Adrenal gland (tissue), 19 donors: ENCODE measurements at places on chromosomes 1 and 21. TPM values are rescaled to one million over a fixed set of nuclear protein-coding genes. Genes with fewer than 3 reads are reported as not detected.

GRCh38 chr1:158644449-158644848, 39.4 kb downstream of the OR10Z1 start:
- H3K4me1 ChIP-seq, result no peaks in the 10 kb centered on the region
- no peak for DNase-seq
- H3K27me3 ChIP-seq, result no peaks in the 10 kb centered on the region
- no peaks in the 10 kb centered on the region for H3K36me3 ChIP-seq

DNA sequence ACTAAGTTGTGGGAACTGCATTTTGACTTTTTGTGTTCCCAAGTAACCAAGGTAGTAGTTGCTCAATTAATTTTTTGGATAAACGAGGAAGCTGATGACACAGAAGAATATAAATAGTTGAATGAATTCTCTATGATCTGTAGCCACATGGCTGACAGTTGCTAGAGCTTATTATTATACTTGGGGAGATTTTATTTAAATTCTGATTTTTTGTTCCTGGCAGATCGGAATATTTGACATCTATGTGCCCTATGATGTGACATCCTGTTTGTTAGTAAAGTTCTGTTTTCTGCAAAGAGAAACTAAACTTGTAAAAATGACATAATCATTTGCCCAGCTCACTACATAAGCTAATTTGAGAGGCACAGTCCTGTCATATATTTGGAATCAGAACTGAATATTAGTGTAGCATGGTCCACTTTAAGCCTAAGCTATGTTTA, 9.7 kb upstream of the LYST start:
- H3K27me3 ChIP-seq, result no peaks in the 10 kb centered on the region
- H3K36me3 ChIP-seq, result no peaks in the 10 kb centered on the region
- no peak for DNase-seq
- H3K27ac ChIP-seq, result no peak overlapping the region

- no peak for DNase-seq
- no peaks in the 10 kb centered on the region for H3K27me3 ChIP-seq
- no peaks in the 10 kb centered on the region for H3K4me1 ChIP-seq
- H3K27ac ChIP-seq, result no peak overlapping the region
These were observed 87.4 kb upstream of the IGSF21 start for GRCh38 chr1:18020021-18020817.

DNA sequence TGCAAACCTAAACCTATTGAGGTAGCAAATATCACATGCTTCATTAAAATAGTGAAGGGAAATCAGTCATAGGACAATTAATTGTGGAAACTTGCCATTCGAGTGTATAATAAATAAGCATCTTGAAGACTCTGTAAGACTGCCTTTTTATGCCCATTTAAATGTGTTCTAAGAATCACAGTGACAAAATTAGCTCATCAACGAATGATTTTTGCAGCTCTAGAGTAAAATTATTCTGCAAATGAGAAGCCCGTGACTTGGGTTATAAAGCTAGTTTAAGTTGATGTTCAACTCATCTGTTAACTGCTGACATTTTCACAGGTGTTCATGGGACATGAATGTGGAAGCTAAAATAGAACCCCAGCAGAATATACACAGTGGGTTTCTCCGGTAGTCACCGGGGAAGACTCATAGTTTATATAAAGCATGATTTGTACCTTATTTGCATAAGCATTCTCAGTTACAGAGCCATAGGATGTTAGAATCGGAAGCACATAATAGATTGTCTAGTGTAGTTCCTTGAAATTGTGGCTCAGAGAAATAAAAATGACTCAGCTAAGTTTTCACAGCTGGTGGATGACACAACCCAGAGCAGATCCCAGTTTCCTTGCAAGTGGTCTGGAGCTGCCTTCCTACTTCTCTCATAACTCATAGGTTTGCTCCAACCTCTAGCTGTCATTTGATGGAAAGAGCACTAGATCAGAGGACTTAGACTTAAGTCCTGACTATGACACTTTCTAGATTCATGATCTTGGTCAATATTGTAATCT, 107.3 kb downstream of the UCHL5 start:
- H3K27me3 ChIP-seq, result no peaks in the 10 kb centered on the region
- no peak overlapping the region for H3K4me3 ChIP-seq
- no peaks in the 10 kb centered on the region for H3K36me3 ChIP-seq
- H3K27ac ChIP-seq, result no peak overlapping the region
- no peaks in the 10 kb centered on the region for H3K4me1 ChIP-seq
- peak; percentile 24 for DNase-seq

- H3K27ac ChIP-seq, result no peak overlapping the region
- no peaks in the 10 kb centered on the region for H3K36me3 ChIP-seq
- H3K4me3 ChIP-seq, result no peak overlapping the region
- H3K4me1 ChIP-seq, result no peaks in the 10 kb centered on the region
- DNase-seq, result no peak
These were observed 8.6 kb downstream of the CHODL start for GRCh38 chr21:18253221-18253620.

DNA sequence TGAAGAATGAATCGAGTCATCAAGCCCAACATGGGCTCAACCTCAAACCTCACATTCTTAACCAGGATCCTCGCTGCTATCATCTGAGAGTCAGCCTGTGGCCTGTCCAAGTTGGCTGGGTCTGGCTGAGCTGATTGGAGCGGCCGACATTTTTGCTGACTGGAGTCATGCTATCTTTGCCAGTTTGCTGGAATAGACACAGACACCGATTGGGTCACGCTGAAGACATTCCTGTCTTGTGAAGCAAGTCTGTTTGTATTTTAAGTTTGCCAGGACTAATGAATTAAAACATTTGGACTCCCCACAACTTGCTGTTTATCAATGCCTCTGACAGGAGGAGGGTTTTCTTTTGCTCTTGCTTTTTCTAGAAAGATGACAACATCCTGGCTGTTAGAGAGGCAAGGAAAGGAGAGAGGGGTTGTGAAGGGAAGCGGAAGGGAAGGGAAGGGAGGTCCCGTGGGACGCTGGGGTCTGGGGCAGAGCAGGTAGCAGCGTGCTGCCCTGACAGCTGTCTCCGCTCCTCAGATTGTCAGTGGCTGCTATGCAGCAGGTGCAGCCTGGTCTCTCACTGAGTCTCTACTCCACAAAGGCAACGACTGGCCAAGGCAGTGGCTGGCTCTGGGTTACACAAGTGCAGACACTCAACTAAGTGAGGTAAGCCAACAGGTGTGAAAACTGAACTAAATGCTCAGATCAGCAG, at the start of gene MAP3K7CL:
MAP3K7CL (plus strand) TSS at position 375 of the 700 bp plus-strand sequence. CDS start 2,701 bp downstream, outside the sequence.
- H3K4me3 ChIP-seq, result no peak within 1 kb of the TSS
- H3K27me3 ChIP-seq, result no peaks in the 10 kb centered on the region
- H3K36me3 ChIP-seq, result no peaks in the 10 kb centered on the region
- no peaks in the 10 kb centered on the region for H3K4me1 ChIP-seq
- H3K27ac ChIP-seq, result no peak within 1 kb of the TSS

DNA sequence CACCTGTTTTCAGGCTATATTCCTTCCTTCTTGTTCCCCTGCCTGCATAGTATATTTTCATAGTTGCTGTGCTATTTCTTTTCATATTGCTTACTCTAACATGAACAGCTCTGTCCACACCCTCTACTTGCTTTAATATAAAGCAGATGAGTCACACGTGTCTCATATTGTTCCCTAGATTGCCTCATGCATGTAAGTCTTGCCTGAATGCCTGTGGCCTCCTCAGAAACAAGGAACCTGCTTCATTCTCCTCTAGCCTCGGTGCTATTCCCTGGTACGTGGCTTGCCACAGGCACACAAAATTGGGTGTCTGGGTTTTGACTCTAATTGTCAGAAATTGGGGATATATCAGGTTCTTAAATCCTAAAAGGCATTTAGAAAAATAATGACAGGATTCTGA, 16.5 kb upstream of the PKP1 start:
- H3K36me3 ChIP-seq, result no peaks in the 10 kb centered on the region
- peak; percentile 25 for DNase-seq
- H3K4me1 ChIP-seq, result no peaks in the 10 kb centered on the region
- H3K27me3 ChIP-seq, result peaks cover 7% of the 10 kb centered on the region

DNA sequence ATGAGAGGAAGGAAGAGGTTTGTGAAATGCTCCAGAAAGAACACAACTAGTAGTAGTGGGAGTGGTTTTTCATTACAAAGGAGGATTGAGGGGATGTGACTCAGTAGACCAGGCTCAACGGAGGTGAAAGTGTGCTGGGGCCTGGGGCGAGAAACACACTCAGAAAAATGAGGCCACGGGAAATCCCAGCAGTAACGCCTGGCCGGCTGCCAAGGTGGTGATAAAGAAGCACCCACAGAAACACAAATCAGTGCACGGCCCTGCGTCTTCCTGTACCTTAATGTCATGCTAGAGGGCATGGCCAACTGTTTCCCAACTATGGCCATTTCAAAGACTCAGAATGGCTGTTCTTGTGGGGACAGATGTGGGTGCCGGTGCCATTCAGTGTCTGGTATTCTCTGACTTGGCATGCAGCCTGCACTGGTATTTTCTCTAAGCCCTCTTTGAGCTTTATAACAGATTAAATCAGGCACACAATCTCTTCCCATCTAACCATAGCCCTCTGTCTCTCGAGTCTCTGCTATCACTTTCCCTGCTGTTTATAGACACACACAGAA, 38.2 kb downstream of the URB2 start:
- H3K4me3 ChIP-seq, result no peak overlapping the region
- peak; percentile 29 for DNase-seq
- H3K27ac ChIP-seq, result no peak overlapping the region
- no peaks in the 10 kb centered on the region for H3K4me1 ChIP-seq

DNA sequence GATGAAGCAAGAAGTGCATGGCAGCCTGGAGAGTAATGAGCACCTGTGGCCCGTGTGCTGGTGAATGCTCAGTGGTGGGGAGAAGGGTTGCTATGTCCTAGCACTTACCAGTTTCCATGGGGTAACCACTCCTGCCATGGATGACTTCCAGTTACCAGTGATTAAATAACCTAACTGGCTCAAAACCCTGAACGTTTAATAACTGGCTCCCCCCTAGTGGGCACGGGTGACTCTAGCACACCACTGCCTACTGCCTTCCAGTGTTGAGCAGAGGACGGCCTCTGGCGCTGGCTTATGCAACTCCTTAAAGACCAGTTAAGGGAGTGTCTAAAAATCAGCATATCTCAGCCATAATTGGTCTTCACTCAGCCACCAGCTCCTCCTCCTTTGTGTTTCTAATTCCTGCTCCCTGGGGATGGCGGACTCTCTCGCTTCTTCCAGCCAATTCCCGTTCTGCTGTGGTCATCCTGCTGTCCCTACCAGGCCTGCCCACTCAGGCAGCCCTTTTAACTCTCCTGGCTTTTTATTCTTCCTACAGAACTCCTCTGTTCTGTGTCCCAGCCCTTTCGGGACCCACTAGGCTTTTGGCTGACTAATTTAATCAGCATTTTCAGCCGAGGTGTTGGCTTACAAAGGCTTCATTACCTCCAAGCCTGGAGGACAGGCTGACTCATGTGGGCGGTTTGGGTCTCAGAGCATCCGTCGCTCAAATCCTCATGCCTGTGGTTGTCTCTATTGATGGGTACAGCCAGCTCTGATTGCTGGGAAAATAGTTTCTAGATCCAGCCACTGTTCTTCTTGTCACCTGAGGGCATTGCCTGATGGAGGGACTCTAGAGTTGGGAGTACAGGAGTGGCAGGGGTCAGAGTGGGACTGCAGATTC, 332.4 kb downstream of the CAMTA1 start:
- DNase-seq, result peak; percentile 59
- no peaks in the 10 kb centered on the region for H3K27me3 ChIP-seq
- no peak overlapping the region for H3K27ac ChIP-seq

DNA sequence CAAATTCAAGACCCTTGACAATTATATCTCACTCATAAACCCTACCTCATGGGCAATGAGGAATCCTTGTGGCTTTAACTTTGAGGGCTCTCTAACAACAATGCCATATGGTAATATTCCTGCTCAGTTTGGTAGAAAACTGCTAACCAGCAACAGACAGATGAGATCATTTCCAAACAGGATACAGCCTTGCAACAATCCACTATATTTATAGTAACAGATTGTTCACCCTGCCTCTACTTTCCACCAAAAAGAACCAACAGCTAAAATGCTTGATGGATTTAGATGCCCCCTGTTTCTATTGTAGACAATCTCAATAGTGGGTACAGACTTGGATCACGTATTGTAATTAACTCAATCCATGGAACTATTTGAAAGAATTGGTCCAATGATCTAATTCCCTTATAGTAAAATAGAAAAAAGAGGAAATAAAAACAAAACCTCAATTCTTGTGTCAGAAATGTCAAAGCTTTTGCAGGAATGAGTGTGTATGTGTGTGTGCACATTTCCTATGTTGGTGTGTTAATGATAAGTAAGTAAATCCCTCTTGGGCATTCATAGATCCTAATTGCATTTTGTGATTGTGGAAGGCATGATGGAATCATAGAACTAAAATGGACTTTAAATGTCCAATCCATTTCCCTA, 100.0 kb upstream of the EDEM3 start:
- H3K27me3 ChIP-seq, result no peaks in the 10 kb centered on the region
- H3K36me3 ChIP-seq, result no peaks in the 10 kb centered on the region
- DNase-seq, result no peak

DNA sequence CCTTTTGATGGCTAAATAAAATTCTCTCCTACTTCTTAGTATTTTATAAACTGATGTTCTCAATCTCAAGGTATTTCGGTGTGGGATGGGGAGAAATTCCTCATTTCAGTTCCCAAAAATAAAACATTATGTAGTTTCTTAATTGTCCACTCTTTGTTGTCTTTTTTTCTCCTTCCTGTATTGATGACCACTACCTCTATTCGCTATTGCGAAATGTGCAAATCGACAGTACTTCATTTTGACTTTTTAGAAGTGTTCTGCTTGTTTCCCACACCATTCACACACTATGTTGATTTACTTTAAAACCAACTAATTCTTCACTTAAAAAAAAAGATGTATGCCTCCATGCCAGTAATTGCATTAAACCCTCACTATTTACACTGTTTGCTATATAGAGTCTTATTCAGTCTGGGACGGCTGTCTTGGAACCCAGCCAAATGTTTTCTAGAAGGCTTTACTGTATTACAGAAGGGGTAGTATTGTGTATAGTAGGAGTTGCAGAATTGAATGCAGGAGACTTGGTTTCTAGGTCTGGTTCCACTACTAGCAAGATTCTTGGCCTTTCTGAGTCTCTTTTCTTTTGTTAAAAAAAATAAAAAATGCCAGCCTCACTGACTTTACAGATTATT, 5.6 kb downstream of the RNF2 start:
- no peak for DNase-seq
- H3K36me3 ChIP-seq, result no peaks in the 10 kb centered on the region
- H3K27me3 ChIP-seq, result no peaks in the 10 kb centered on the region
- H3K4me1 ChIP-seq, result peaks cover 19% of the 10 kb centered on the region
- no peak overlapping the region for H3K4me3 ChIP-seq

DNA sequence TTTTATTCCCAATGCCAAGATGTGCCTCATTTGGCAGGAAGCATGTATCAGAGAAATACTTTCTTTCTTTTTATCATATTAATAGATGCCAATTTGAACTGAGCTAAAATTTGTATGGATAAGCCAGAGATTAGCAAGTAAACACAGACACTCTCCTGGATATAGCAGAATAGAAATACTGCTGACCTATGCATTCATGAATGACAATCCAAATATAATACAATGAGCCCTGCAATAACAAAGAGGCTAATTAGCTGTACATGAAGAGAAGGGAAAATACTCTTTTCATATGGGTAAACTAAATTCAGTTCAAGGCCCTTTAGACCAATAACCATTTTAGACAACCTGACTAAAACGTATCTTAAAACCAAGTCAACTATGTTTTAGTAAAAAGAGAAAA, 388.1 kb upstream of the NR5A2 start:
- H3K36me3 ChIP-seq, result no peaks in the 10 kb centered on the region
- no peaks in the 10 kb centered on the region for H3K27me3 ChIP-seq
- no peak overlapping the region for H3K27ac ChIP-seq

SPRR2B gene
- total RNA-seq, result not detected

LRRC39 gene
- 4.5 TPM for total RNA-seq

VCAM1 gene
- total RNA-seq, result 89.8 TPM
